ENCODE measurements at places on chromosomes 4 and X.

GRCh38 chr4:75849461-75849860 lies 52.8 kb downstream of the PPEF2 start:
- DNase-seq: peak; percentile 30

DNA sequence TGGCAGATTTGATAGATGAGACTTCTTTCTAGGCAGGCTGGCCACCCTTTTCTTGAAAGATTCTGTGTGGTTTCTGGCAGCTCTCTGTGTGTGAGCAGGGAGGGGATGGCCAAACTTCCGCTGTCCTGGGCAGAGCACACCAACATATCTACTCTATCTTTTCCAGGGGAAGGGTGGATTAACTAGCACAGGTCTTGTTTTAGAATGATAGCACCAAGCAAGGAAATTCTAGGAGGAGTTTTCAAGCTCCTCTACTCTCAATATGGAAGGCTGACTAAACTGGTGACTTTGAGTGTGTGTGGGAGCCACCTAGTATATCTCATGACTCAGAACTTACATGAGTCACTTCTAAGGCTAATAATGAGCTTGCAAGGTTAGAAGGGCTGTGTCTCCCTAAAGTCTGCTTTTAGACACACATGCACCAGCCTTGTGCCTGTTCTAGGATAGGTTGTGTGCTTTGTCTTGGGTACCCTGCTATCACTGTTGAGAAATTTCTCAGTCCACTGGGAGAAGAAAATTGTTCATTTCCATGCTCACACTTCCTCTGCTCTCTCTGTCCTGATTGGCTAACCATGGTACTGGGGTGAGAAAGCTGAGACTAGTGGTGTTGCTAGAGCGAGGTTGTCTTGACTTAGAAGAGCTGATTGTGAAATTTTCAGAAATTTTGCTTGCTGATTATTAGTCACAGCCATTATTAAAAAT lies 72.9 kb downstream of the YIPF6 start:
- peak; percentile 84 for DNase-seq

DNA sequence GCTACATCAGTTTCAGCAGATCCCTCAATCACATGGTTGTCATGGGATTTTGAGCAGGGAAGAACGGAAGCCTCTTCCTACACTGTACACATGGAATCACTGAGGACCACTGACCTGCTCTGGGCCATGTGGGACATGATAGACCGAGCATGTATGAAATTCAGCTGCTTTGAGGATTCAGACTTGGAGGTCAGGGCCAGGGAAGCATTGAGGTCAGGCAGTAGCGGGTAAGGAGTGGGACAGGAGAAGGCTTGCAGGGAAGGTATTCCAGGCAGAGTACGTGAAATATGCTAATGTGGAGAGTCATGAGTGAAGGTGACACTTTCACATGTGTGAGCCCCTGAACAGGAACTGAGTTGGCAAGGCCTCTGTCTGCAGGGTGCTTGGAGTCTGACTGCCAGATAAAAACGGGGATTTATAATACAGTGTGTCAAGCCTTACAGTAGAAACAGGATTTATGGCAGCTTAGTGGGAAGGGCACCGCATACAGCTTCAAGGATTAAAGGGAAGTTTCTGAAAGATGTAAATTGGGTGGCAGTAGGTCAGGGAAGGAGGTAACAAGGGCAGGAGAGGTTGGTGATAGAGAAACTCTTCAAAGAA lies 111.7 kb downstream of the STK32B start:
- no peak for DNase-seq

DNA sequence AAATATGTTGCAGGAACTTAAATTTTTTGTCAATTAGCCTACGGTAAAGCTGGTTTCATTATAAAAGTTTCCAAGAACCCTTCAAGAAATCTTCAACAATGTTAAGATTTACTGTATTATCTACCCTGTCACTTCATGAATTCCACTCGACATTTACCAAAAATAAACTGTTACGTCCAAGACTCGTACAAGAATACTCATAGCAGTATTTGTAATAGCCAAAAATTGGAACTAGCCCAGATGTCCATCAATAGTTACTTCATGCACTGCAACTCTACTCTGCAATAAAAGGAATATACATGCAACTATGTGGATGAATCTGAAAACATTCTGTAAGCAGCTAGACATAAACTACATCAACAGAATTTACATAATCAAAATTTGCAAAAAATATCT lies 13.4 kb downstream of the RBMX start:
- peak; percentile 56 for DNase-seq

DNA sequence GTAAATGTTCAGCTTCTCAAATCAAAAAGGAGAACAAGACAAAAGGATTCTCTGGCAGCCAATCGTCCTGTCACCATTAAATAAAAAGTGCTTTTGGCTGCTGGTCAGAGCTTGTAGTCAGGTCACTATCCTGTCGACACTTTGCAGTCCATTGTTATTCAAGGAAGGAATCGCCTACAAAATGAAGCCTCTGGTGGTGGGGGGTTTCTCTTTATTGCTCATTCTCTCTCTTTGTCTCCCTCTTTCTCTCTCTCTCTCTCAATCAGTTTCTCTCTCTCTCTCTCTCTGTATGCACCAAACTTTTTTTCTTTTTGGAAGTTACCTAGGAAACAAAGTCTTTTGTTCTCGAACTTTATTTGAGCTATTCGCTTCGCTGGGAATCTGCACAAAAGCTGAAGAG lies 17.6 kb upstream of the SCML1 start:
- no peak for DNase-seq

DNA sequence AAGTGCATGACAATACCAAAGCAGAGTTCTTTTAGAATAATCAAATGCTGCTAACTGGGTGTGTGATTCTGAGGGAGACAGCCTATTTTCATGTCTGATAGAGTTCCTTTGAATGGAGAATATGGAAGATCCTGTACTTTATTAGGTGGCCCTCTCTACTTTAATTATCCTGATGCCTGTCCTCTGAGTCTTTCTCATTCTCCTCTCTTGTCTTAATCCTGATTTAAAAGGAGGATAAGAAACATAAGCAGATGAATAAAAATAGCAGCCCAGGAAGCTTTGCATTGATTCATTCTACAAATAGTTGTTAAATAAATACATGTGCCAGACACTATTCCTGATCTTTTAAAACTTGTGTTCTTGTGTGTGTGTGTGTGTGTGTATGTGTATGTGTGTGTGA lies 387.3 kb downstream of the SPRY1 start:
- no peak for DNase-seq

GRCh38 chrX:16603822-16604221 lies 46.1 kb upstream of the S100G start:
- peak; percentile 0 for DNase-seq

GRCh38 chrX:54446084-54446483 lies 5.9 kb downstream of the TSR2 start:
- DNase-seq: no peak

DNA sequence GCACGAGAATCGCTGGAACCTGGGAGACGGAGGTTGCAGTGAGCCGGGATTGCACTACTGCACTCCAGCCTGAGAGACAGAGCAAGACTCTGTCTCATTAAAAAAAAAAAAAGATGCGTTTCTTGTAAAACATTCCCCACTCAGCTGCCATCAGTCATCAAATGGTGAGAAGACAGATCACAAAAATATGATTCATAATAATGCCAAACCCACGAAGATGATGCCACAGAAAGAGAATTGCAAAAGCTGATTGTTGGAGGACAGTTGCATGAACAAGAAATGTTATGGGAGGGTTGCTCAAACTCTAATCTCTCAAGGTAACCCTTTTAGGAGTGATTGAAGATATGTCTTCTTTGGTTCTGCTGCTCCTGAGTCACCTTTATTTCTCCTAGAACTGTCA lies 21.4 kb upstream of the SMIM14 start:
- DNase-seq: no peak

DNA sequence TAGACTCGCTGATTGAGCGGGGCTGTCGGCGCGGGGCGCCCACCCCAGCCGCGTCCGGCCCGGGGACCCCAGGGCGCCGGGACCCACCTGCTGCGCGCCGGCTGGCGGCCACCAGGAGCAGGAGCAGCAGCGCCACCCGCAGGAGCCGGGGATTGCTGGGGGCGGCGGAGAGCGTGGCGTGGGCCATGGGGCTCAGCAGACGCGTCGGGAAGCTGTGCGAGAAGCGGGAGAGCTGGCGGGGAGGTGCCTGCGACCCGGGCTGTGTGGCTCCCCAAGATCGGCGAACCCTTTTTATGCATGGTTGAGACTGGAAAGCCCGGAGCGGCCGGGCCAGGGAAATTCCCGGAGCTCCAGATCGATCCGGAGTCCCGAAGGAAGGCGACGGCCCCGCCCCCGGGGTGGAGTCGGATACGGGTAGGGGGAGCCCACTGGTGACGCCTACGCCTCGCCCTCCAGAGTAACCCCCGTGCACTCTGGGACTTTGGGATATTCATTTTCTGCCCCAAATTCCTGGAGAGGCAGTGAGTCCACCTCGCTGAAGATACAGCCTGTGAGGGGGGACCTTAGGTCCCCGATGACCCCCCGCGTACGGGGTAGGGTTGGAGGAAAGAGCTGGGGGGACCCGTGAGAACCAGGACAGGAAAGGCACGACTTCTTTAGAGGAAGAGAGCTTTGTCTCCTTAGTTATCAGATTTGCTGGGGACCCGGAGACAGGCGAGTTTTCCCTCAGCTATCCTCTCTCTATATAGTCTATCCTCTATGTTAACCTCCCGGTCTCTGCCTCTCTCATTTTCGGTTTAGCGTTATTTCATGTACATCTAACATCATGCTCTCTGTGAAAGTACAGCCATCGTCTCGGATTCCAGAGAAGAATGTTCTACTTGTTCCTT lies at the start of gene CXCL3:
TSS of gene CXCL3 (minus strand) at position 265 of the 890 bp plus-strand sequence. CDS start at position 187, 78 bp downstream.
- peak; percentile 71 for DNase-seq

DNA sequence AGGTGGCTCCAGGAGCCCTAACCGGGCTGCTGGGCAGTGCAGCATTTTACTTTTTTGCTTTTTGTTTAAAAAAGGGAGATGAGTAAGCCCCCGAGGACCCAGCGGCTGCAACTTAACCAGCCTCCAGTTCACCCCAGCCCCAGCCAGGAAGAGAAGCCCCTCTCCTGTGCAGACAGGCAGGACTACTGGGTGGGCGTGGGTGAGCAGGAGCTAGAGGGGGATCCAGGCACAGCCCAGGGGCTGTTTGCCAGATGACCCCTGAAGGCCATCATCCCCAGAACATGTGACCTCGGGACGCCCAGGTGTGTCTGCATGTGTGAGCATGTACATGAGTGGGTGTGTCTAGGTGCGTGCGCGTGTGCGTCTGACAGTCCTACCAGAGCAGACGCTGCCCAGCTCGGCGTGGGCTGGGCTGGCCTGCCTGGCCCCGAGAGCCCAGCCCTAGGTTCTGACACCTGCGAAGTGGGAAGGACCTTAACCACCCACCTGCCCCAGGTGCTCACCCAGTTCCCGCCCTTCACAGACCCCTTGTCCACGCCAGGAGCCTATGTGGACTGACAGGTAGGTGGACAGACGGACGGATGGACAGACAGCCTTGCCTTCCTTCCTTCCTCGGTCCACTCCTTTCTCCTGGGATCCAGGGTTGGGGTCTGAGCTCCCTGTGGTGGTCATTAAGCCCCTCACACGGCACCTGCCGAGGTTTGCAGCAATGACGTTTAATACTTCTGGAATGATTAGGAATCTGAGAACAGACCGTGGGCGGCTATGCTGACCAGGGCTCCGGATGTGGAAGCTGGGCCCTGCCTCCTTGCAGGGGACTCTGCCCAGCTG lies 7.8 kb upstream of the HAUS3 start:
- no peak for DNase-seq

DNA sequence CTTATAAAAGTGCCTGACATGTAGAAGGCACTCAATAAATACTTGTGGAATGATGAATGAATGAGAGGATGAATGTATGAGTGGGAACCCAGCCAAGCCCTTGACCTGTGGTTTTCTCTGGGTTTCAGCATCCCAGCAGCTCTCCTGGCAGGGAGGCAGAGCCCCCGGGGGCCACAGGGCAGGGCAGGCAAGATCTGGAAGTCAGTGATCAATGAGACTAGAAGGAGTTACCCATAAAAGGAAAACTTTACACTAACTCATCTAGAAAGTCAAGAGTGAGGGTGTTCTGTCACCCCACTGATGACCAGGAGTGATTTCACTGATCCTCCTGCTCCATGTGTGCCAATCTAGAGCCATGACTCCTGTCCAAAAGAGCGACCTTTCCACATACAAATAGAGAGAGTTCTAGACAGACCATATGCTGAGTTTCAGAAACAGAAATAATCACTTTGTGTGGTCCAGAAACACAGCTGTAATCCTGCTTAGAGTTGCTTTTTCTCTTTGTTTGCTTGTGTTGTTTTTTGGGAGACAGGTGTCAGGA lies 37.4 kb downstream of the MGARP start:
- peak; percentile 49 for DNase-seq

- DNase-seq: no peak
Measured at GRCh38 chrX:10901290-10901633, 209.9 kb upstream of the HCCS start.

DNA sequence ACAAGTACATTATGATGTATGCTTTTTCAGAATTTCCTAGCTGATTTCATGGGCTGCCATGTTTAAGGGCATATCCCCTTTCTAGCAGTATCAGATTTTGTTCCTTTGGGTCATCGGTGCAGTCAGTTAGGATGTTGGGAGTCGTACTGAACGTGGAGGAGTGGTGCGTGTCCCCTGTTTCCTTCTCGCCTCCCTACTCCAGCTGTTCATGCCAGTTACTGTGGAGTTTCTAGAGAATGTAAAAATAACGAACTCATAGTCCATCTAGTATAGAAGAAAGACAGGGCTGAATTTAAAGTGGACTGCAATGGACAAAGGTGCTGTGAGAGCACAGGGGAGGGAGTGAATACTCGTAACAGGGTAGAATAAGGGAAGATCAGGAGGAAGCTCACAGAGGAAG lies 111.3 kb downstream of the CEP135 start:
- DNase-seq: no peak

- DNase-seq: no peak
Measured at GRCh38 chr4:152689615-152690501, 10.1 kb upstream of the TMEM154 start.

- no peak for DNase-seq
Measured at GRCh38 chrX:36983831-36984230, 24.3 kb upstream of the FAM47C start.

DNA sequence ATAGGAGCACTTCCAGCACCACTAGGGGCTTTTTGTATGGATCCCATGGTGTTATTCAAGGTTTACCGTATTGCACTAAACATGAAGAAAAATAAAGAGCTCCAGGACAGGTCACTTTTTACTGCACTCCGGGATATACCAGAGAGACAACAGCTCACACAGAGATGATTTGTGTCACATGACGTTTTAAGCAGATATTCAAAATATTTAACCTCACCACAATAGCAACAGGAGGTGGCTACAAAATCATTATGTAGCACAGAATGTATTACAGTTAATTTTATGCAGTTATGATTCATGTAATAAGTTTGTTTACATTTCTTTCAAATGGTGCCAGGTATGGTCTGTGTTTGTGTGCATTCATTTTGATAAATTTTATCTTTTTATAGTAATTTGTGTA lies 100.6 kb downstream of the LUZP4 start:
- no peak for DNase-seq

GRCh38 chr4:118969359-118969758 lies 80.7 kb downstream of the SYNPO2 start:
- peak; percentile 85 for DNase-seq

DNA sequence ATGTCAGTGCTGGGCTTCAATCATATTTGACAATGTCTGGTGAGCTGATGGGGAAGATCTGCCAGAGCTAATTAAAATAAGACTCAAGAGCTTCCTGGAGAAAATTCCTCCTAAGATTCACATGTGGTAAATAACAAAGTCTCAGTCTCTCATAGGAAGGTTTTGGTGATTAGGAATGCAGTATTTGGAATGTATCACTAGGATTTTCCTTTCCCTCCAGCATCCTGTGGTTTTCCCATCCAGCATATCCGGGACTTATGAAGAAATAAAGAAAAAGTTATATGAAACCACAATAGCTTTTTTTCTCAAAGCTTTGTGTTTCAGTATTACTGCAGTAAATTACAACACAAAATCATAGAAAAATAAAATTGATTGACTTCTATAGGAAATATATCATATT lies 1597.1 kb downstream of the ADGRL3 start:
- no peak for DNase-seq

All from fibroblast of pulmonary artery (primary cell).